ENCODE measurements at places on chromosomes 11 and 22.

- no peak for DNase-seq
Measured at GRCh38 chr11:3894128-3894731, 38.8 kb downstream of the STIM1 start.

GRCh38 chr11:75541193-75542087, 15.7 kb upstream of the GDPD5 start:
- no peak for DNase-seq

DNA sequence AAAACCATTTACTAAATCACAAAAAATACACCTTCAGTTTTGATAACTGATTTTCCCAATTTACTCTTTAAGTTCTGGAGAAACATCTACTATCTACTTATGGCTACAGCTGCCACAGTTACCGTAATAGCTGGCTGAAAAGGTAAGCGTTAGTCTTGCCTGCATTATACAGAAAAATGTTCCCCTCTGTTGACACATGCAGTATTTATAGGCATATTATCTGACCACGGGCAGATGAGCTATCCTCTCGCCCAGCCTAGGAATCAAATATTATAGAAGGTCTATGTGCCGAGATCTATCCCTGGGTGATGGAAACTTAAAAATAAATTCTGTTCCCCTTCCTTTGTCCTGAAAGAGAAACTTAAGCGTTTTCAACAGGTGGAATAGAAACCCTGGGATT, 283.8 kb downstream of the CADM1 start:
- DNase-seq, result no peak

- no peak for DNase-seq
Measured at GRCh38 chr22:21972293-21972779, 10.3 kb downstream of the TOP3B start.

DNA sequence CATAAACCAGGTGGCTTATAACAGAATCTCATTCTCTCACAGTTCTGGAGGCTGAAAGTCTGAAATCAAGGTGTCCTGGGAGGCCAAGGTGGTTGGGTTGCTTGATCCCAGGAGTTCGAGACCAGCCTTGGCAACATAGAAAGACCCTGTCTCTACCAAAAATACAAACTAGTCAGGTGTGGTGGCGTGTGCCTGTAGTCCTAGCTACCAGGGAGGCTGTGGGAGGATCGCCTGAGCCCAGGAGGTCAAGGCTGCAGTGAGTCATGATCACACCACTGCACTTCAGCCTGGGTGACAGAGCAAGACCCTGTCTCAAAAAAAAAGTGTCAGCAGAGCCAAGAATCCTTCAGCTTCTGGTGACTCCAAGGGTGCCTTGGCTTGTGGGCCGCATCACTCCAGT, 8.9 kb upstream of the PRR5 start:
- no peak for DNase-seq

- no peak for DNase-seq
Measured at GRCh38 chr22:25493794-25494193, 70.7 kb upstream of the GRK3 start.

DNA sequence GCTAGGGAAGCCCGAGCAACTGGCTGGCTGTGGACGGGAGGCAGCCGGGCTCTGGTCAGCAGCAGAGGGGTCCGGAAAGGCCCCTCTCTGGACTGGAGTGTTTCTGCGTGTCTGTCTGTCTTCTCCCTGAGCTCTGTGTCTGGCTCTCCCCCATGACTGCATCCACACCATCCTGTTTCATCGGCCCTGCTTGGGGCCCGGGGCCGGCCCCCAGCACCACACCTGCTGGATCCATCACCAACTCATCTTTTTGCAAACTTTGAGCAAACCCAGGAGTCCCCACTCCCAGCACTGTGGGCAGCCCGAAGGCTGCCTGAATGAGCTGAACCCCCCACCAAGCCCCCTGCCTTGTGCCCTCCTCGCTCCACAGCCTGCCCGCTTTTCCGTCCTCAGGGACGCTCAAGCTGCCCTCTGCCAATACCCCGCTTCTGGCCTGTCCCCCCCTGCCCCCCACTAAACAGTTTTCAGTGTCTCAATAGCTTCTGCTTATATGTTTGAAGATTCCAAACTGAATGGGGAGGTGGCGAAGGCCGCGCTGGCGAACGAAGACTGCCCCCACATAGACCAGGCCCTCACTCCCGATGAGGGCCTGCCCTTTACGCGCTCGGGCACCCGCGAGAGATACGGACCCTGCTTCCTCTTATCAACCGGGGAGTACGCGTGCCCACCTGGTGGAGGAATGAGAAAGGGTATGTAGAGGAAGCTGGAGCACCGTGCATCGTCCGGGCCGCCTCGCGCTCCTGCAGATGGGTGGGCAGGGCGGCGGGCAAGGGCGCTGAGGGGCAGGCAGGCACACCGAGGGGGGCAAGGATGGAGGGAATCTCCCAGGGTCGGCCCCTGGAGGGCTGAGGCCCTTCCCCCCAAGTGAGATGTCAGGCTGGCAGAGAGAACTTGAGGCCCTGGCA, 44.6 kb downstream of the KCNC1 start:
- DNase-seq, result no peak

DNA sequence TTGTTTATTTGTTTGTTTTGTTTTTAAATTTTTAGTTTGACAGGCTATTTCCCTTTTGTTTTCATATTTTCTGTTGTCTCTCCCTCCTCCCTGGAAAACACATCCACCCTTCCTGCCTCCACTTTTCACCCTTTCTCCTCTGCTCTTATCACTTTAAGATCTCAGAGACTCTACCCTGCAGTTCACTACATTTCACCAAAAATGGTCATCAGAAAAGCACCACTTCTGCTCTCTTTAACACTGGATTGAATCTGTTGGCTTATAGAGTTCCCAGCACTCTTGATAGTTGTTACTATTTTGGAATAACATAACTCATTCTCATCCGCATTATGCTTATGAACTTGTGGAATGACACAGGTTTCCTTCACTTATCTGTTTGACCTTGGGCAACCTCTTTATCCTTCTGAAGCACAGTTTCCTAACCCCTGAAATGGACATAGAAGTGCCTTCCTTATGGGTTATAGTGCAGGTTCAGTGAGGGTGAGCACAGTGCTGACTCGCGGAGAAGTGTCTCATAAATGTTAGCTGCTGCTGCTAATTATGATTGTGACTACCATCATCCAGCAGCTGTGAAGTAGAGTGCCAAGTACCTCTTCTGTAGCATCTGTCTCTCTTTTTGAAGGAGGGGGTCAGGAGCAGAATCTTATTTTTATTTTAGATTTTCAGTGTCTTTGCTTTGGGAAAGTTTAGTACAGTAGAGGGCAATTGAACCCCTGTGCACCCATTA, 15.0 kb downstream of the TEAD1 start:
- DNase-seq, result no peak

DNA sequence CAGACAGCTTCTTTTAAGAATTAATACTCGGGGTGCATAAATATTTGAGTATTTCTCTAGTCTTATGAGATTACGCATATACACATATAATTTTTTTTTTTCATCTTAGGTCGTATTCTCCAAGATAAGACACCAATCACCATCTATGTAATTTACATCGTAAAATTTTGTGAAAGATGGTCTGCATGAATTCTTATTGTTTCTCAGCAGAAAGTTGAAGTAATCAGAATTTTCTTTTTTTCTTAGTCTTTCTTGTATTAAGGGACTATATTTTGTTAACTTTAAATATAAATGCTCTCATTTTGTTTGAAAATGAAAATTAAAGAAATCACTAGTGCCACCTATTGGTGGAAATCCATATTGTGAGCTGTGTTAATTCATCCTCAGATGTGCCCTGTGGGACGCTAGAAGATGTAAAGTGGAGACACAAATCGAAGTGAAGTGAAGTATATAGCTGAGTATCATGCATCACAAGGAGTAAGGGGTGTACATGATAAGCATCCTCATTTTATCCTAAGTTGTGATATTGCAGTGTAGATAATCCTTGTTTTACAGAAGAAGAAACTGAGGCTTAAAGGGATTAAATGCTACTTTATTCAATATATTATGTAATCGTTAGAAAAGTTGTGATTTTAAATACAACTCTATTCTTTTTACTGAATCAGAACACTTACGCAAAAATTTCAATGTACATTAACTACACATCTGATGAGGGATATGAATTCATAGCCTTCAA, 2084.3 kb downstream of the LRRC4C start:
- DNase-seq, result no peak

DNA sequence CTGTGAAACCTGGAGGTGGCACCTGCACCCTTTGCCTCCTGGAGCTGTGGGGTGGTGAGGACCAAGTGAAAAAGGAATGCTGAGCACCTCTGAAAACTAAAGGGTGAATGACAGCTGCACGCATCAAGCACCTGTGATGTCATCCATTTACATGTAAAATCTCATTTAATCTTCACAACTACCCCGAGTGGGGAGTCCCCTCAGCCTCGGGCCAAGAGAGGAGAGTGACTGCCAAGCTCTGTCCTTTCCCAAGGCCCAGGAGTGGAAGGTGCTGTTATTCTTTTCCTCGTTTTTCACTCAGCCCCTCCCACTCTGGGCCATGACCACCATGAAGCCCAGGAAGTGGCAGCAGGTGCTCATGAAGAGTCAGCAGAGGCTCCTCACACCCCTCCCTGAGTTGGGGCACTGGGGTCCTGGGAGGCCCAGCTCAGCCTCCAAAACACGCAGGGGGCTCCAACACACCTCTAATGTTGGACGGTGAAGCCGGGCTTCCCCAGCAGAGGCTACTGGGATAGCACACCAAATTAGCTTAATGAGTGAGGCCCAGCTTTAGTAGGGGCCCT, 35.7 kb downstream of the NECTIN1 start:
- no peak for DNase-seq

- DNase-seq, result no peak
Measured at GRCh38 chr22:25281675-25282345, 62.4 kb downstream of the CRYBB2 start.

- DNase-seq, result no peak
Measured at GRCh38 chr22:48477031-48477721, 1350.5 kb downstream of the BRD1 start.

DNA sequence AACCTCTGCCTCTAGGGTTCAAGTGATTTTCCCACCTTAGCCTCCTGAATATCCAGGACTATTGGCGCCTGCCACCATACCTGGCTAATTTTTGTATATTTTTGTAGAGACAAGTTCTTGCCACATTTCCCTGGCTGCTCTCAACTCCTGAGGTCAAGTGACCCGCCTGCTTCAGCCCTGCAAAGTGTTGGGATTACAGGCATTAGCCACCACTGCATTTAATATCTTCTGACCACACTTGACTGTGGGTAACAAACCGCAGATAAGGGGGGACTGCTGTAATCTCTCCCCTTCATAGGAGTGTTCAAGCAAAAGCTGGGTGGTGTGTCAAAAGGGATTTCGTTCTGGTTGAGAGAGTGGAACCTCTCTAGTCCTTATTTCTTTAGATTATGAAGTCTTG, 53.4 kb downstream of the GRAMD1B start:
- DNase-seq, result no peak

GRCh38 chr11:73413256-73413655, 37.1 kb downstream of the RELT start:
- no peak for DNase-seq

GRCh38 chr22:22943521-22944267, 56.1 kb downstream of the IGLL5 start:
- no peak for DNase-seq

GRCh38 chr11:57143459-57143858, 38.3 kb upstream of the LRRC55 start:
- no peak for DNase-seq

GRCh38 chr22:24707470-24707801, 67.1 kb downstream of the PIWIL3 start:
- DNase-seq, result no peak

DNA sequence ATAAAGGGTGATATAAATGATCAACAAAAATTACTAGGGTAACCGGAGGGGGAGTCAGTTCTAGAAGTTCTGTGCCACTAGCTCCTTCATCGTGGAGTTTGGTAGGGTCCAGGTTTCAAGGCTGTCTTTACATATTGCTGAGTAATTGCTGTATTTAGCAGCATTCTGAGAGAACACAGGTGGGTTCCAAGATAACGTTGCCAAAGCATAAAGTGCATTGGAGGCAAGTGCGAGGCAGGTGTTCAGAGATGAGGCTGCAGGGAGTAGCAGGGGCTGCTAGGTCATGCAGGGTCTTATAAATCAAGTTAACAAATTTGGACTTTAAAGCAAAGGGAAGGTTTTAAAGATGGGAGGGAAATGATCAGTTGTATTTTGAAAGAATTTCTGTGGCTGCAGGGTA, 17.8 kb downstream of the SGSM3 start:
- DNase-seq, result no peak

DNA sequence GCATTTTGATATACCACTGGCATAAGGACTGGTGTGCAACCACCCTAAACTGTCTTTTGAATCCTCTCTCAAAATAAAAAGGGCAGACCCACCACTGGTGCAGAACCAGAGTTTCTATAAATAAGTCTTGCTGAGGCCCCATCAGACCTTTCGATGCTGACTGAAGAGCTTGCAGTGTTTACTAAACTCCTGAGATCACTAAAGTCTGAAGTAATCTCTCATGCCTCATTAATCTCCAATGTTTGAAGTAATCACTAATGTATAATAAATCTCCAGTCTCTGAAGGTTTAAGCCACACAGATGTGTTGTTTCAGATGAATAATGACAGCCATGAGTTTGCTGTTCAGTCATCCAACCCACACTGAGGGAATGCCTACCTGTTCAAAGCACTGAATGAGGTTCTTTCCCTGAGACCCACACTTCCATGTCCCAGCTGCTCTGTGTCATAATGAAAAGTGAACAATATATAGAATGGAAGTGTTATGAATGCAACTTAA, 50.6 kb upstream of the DEUP1 start:
- no peak for DNase-seq

DNA sequence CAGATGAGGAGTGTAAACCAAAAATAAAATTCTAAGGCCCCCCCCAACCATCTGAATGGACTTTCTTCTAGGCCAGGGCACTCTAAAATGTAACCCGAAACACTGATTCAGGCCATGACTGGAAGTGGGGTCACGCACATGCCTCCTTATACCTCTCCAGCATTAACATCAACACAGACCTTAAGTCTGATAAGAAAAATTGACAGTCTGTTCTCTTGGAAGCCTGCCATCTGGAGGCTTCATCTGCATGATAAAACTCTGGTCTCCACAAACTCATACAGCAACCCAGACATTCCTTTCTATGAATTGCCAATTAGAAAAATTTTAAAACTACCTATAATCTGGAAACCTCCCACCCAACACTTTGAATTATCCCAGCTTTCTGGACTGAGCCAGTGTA, 3.9 kb upstream of the SERGEF start:
- DNase-seq, result no peak

- DNase-seq, result no peak
Measured at GRCh38 chr11:95503047-95503446, 272.0 kb upstream of the SESN3 start.
